ENCODE measurements at places on chromosomes 1 and 21.

GRCh38 chr1:59695252-59695651 lies 119.5 kb upstream of the HOOK1 start:
- no peak for DNase-seq

GRCh38 chr1:219958875-219959417 lies 30.6 kb upstream of the SLC30A10 start:
- DNase-seq: no peak

DNA sequence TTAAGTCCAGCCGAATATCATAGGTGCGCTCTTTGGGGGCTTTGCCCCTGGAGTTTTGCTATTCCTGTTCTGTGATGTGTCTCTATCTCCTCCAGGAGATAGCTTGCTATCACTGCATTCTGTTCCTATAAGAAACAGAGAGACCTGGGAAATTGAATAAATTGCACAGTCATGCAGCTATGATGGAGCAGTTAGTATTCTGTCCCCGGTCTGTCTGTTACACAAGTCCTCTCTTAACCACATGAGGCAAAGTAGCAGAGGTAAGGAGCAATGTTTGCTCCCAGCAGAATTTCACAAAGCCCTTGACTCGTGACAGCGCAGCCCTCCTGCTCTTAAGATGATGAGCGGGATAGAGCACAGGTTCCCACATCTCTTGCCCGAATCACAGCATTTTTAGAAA lies 63.9 kb upstream of the GRHL3 start:
- no peak for DNase-seq

DNA sequence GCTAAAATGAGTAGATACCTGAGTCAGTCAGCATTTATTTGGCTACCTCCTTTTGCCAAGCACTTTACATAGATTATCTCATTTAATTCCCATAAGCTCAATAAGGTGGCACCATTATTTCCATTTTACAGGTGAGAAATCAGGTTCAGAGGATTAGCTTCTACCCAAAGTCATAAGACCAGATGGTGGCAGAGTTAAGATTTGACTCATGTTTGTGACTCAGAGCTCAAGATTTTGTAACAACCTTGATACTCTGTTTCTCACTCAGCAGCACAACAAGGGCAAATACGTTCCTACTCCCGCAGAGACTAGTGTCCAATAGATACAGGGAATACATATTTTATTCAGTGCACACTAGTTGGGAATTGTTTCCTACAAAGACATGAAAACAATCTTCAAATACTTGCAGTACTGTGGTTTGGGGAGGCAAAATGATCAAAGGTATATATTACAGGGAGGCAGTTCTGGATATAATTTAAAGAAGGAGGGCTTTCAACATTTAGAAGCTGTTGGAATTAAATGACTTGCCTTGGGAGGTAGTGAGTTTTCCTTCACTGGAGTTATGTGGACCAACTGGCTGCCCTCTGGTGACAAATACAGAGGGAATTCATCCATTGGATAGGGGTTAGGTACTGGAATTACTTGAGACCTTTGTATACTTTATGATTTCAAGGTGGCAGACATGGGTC lies 3.6 kb downstream of the LEPR start:
- DNase-seq: no peak

DNA sequence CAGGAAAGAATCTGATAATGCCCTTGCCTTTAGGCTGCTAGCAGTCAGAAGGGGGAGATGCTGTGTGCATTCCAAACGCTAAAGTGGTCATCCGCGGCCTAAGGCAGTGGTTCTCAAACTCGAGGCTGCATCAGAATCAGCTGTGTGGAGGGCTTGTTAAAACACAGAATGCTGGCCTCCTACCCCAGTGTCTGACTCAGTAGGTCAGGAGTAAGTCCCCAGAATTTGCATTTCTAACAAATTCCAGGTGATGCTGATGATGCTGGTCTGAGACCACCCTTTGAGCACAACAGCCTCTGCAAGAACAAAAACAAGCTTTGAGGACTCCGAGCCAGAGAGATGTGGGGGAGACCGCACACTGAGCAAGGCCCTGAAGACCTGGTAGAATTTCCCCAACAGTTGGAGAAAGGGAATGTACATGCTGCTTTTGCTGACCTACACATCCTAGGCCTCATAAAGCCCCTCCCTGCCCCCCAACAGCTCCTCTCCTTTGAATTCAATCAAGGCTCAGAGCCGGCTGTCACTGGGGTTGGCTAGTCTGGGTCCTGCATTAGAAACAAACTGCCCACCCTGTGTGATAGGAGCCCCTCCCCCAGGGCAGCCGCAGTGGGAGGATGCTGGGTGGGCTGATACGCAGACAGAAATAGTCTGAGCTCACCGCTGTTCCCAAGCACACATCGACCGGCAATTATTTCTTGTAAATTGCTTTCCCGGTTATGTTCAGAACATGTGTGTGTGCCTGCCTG lies 27.1 kb downstream of the SHISAL2A start:
- DNase-seq: no peak

DNA sequence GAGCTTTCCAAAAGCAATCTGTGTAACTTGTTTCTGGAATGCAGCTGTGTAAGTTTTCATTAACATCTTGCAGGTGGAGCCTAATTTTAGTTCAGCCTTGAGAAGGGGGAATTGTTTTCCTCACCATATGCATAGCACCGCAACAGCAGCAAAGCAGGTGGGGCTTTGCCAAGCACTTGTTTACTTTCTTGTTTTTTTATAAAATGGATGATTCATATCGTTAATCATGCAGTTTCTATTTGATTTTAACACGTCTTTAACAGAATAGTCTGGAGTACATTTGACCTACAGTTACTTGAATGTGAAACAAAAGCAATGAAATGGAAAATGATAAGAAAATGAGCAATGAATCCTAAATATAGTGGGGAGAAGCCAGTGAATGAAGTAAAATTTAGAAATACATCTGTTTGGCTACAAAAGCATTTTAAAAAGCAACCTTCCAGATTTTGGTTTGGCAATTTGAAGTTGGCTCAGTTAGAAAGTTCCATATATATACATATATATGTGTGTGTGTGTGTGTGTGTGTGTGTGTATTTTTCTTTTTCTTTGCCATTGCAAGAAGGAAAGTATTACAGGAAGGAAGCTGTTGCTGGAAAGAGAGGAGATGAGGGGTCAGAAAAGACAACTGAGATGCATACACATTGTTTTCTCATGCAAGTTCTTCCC lies 119.0 kb upstream of the ADGRL2 start:
- no peak for DNase-seq

GRCh38 chr1:64525116-64525686 lies 55.3 kb downstream of the CACHD1 start:
- no peak for DNase-seq

DNA sequence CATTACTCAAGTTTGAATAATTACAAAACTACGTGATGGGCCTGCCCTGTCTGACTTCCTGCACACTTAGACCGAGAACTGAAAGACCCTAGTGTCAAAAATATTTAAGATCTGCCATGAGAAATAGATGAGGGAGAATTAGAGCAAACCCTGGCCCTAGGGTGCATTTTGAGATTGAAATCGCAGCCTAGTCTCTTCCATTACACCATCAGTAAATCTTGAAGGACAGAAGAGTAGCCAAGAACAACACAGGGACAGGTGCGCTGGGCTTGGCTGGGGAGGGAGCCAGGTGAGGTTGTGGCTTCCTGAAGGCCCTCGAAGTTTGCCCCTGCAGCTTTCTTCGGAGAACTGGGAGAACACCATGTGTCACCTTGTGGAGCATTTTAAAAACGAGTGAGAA lies 36.7 kb upstream of the KIF26B start:
- no peak for DNase-seq

DNA sequence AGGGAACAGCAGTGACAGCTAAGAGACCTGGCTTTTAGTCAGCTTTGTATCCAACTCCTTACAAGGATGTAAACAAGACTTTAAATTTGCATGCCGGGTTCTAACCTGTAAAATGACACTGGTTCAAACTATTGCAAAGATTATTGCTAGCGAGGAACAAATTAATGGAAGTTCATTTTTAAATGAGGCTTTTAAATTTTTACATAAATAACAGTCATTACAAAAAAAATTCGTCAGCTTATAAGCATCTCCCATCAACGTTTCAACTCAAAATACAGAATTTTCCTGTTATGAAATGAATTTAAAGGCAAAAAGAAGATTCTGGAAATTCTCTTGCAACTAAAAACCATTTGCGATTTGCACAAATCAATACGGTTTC lies 668 bp downstream of the KIF14 start:
- no peak for DNase-seq

DNA sequence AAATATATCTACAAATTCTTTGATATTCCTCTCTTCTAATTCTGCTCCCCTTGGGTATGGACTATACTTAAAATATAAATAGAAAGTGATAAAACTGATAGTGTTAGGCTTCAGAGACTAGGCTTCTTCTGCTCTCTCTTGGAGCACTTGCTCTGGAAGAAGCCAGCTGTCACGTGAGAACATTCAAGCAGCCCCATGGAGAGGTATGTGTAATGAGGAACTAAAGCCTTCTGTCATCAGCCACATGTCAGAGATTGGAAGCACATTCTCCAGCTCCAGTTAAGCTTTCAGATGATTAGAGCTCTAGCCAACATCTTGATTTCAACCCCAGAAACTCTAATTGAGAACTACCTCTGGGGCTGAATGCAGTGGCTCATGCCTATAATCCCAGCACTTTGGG lies 34.3 kb downstream of the XKR8 start:
- DNase-seq: no peak

- no peak for DNase-seq
Measured at GRCh38 chr1:119920104-119920968, 24.0 kb upstream of the ADAM30 start.

DNA sequence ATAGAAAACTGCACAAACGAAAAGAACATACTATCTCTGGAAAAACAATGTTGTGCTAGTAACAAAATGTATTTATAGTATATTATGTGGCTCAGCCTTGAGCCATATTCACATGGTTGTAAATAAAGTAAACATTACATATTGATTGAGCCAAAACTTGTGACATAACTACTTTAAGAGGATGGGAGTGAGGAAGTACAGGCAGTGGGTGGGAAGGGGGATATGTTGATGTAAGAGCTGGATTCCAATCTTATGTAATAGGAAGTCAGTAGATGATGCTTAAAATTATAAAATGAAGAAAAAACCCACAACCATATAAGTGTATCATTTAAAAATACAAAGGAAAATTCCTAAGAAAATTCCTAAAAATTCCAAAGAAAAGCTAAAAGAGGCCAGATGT lies 42.7 kb downstream of the RHOU start:
- no peak for DNase-seq

GRCh38 chr1:170470121-170470520 lies 61.8 kb upstream of the GORAB start:
- no peak for DNase-seq

DNA sequence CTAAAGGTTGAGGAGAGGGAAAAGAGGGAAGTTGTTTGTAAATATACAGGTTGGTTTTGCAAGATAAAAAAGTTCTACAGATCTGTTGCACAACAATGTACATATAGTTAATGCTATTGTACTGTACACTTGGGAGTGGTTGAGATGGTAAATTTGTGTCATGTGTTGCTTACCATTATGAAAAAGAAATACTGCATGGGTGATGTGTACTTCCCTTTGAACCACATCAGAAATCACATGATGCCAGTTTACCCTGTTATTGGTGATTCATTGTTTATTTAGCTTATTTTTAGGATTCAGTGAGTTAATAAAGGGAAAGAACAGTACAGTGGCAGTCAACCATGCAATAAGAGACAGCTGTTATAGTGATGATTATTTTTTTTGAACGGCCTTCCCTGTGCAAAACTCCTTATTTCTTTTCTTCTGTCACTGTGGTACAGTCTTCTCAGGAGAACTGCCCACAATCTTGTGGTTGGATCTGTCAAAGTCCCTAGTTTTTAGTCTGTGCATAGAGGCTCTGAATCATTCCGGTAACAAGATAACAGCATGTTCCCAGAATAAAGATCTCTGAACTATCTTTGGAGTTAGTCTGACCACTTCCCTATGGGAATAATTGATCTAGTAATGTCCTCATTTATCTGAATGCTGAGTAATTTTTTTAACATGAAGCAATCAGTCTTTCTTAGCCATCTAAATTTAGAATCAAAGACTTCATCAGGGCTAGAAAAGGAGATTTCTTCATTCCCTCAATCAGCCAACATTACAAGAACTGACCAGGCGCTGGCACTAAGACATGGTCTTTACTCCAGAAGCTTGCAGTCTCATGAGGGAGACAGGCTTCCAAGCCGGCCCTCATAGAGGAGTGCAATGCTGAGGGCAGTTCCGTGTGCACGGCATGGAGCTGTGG lies 84.2 kb downstream of the SH3GLB1 start:
- DNase-seq: no peak

- no peak for DNase-seq
Measured at GRCh38 chr1:23578311-23578996, 19.2 kb upstream of the ID3 start.

- DNase-seq: no peak
Measured at GRCh38 chr1:54396261-54396933, 9.8 kb downstream of the SSBP3 start.

DNA sequence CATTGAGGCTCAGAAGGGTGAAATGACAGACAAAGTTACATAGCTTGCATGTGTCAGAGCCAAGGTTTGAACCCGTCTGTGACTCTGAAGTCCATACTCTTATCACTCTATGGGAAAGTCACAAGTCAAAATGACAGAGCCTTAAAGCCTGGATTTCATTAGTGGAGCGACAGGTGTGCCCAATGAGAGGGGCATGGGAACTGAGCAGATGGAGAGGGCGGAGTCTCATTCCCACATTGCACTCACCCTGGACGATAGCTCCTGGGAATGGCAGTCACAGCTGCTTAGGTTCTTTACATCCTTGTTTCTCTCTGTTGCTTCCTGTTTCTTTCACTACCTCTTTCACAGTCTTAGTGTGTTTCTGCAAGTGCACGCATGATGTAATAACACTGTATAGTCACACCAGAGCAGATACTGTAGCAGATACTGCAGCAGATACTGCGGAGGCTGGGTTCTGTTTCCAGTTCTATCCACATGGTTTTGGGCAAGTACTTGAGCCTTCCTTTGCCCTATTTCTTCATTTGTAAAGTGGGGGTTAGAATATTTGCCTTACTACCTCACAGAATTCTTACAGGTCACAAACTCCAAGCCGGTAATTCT lies 127.2 kb downstream of the ZSCAN20 start:
- DNase-seq: no peak

DNA sequence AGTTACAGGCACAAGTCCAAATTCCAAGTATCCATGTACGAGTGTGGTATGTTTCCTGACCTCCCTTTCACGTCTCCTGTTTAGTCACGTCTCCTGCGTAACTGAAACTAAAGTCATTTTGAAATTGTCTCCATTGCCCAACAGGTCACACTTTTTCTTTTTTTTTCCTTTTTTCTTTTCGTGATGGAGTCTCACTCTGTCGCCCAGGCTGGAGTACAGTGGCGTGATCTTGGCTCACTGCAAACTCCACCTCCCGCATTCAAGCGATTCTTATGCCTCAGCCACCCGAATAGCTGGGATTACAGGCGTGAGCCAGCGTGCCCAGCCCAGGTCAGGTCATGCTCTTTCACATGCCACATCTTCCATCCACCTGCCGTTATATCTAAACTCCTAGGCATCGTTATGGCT lies 38.2 kb downstream of the L1TD1 start:
- no peak for DNase-seq

- no peak for DNase-seq
Measured at GRCh38 chr1:58821309-58821708, 37.5 kb upstream of the JUN start.

DNA sequence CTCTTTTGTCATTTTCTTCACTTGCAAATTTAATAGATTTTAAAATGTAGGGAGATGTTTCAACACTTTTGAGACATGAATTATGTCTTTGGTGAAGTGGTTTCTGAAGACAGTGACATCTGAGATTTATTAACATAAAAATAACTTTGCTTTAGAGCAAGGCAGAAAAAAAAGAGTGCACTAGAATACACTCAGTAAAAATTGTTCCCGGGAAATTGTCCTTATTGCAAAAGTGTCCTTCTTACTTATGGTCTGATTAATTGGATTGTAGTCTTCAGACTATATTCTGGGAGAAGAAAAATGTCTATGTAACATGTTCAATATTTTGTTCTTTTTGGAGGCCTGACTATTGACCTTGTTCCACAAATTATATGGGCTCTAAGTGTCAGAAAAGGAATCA lies 468.5 kb downstream of the NCAM2 start:
- DNase-seq: no peak

All from stimulated activated CD4-positive, alpha-beta T cell treated with anti-CD3 and anti-CD28 coated beads, TNF-alpha, amount 100 ng/mL, for 24 hours (primary cell).